ENCODE measurements at places on chromosomes 11 and 22.

DNA sequence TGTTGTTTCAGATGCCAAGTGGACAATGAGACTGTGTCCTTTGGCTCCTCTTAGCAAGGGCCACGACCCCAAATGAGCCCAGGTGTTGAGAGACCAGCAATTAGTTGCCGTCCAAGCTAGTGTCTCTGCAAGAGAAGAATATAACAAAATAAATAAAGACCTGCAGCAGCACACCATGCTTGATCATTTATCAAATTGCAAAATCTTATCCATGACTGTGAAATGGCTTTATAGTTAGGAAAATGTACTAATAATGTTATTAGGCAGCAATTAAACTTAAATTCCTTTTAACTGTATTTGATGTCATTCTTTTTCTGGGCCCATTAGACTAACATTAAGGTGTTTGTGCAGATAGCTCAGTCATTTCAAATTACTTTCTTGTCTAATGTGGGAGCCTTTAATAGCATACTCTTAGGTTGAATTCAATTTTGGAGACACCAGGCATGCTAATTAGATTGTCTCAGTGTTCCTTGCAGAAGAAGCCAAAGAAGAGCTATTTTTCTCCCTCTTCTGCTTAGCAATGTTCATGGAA, 176.1 kb downstream of the RRAS2 start:
- no peak for DNase-seq

- DNase-seq, result no peak
These were observed 5.7 kb upstream of the APOBEC3A start for GRCh38 chr22:38951734-38952133.

DNA sequence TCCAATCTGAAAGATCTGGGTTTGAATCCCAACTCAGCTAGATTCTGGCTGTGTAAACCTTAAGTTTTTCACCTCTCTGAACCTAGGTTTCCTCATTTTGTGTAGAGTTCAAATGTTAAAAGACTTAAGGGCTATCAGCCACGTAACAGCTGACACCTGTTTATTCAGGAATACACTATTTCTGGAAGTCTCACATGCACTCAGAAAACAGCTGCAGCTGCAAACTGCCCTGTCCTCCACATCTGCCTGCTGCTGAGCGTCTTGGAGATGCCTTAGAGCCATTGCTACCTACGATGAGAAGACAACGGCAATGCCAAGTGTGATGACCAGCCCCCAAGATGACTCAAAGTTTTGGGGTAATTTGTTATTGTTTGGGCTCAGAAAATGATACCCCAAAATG, 6.7 kb upstream of the TRIM44 start:
- no peak for DNase-seq

- DNase-seq, result no peak
These were observed 13.0 kb downstream of the TUB start for GRCh38 chr11:8093931-8094575.

- DNase-seq, result no peak
These were observed 1.4 kb upstream of the LIF start for GRCh38 chr22:30247974-30248373.

DNA sequence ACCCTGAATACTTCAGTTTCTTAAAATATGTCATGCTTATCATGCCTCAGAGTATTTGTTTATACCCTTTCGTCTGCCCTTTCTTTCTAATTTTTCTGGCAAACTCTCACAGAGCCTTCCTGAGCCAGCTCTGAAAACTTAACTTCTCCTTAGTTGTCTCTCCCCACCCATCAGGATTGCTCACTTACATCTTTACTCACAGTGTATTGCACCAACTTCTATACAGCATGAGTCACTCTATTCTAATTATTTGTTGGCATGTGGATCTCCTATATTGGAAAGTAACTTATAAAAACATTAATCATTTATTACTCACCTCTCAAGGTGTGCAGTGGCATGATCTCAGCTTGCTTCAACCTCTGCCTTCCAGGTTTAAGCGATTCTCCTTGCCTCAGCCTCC, 114.9 kb downstream of the FANCF start:
- no peak for DNase-seq

DNA sequence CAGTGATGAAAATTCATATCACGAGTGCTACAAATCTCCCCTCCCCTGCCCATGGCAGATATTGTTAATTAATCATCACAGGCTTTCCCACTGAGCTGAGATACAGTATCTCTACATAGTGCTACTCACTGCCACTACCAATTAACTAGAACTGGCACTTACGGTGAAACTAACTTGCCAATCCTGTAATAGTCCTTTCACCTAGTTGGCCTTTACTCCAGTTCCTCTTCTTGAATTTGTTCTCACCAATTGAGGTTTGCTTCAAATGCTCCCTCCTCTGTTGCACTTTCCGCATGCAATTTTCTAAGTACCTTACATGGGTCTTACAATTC, 11.9 kb upstream of the PRRG4 start:
- DNase-seq, result no peak

DNA sequence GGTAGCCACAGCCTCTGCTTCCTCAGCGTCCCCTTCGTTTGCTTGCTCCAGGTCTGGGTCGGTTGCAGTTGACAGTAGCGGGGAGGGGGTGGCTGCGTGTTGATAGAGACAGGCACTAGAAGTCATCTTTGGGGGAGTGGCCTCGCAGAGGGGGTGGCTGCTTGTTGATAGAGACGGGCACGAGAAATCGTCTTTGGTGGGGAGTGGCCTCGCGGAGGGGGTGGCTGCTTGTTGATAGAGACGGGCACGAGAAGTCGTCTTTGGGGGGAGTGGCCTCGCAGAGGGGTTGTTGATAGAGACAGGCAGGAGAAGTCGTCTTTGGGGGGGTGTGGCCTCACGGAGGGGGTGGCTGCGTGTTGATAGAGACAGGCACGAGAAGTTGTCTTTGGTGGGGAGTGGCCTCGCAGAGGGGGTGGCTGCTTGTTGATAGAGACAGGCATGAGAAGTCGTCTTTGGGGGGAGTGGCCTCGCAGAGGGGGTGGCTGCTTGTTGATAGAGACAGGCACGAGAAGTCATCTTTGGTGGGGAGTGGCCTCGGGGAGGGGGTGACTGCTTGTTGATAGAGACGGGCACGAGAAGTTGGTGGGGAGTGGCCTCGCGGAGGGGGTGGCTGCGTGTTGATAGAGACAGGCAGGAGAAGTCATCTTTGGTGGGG, 328.3 kb downstream of the TBC1D22A start:
- no peak for DNase-seq

DNA sequence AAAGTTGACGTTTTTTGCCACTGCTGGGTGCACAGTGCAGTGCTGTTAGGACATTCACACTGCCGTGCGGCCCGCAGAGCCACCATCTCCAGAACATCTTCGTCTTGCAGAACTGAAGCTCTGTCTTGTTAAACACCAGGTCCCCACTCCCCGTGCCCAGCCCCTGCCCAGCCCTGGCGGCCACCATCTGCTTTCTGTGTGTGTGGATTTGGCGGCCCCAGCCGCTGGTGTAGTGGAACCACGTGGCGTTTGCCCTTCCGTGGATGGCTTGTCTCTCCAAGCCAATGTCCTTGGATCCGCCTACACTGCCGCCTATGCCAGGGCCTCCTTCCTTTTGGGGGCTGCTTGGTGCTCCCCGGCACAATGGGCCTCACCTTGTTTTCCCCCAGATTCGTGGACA, 8.2 kb upstream of the MUC5AC start:
- no peak for DNase-seq

- DNase-seq, result no peak
These were observed 84.7 kb downstream of the CDKN1C start for GRCh38 chr11:2800655-2801531.

- no peak for DNase-seq
These were observed 5.1 kb upstream of the TIRAP start for GRCh38 chr11:126277780-126278179.

DNA sequence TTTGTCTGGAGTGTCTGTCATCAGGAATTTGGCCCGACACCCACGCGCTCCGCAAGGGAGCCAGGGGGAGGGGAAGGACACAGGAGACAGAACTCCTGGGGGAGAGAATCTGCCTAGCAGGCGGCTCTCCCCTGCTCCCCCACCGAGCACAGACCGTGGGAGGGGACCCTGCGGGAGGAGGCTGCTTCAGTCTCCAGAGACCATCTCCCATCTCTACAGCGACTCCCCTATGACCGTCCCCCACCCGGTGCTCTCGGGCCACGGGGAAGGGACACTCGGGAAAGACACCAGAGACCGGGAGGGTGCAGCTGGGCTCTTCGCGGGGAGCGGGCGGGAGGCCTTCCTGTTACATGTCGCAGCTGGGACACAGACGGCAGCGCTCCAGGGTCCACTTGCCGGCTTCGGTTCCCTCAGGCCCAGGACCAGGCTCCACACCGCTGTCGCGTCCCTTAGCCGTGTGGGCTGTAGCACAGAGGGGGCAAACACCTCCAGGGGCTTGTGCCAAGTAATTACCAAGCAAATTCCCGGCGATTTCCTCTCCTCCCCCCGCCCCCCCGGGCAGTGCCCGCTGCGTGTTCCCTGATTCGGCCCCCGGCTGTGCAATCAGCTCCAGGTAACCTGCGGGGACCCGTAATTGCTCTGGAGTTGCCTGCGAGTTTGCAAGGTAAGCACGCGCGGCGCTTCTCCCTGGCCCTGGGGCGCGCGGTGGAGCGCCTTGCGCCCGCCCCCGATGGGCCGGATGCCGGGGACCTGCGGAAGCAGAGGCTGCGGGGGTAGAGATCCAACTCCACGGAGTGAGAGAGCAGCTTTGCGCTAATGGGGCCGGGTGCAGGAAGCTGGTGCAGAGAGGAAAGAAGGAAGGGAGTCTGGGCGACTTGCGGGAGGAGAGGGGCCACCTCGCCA, 155.1 kb upstream of the CADM1 start:
- DNase-seq, result no peak

DNA sequence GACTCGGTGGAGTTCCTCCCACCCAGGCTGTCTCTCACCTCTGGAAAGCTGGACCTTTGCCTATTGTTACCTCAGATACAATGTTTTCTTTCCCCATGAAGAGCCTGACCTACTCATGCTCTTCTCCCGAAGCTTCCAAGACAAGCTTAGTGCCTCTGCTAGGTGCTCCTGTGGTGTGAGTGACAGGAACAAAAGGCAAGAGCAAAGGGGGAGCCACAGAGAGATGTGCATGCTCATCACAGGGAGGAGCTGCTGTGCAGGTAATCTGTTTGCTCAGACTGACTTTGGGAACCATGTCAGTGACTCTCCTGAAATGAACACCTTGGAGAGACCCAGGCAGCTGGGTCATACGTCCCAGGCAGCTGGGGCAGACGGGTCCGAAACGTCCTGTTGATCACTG, 53.6 kb upstream of the VSTM5 start:
- DNase-seq, result no peak

DNA sequence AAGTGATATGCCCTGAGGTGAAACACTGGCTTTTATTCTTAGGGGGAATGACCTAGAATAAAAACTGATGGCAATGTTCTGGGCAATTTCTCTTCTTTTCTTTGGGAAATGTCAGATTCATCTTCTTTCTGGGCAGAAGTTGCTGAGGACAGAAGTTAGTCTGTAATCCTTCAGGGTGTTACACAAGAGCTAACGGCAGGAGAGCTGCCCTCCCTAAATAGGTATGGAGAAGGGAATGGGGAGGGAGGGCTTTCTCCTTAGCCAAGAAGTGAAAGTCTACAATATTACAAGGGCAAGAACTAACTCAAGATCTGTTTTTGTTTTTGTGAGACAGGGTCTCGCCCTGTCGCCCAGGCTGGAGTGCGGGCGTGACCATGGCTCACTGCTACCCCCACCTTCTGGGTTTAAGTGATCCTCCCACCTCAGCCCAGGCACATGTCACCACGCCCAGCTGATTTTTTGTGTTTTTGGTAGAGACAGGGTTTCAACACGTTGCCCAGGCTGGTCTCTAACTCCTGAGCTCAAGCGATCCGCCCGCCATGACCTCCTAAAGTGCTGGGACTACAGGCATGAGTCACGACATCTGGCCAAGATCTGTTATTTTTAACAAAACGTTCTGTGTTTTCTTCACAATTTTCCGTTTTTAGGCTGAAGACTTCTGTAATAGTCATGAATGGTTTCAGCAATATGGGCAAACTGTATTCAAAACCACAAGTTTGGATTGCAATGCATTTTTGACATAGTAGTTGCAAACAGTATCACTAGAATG, 7.2 kb downstream of the PIWIL4 start:
- DNase-seq, result no peak

- no peak for DNase-seq
These were observed 57.9 kb downstream of the NOX4 start for GRCh38 chr11:89433278-89433677.

DNA sequence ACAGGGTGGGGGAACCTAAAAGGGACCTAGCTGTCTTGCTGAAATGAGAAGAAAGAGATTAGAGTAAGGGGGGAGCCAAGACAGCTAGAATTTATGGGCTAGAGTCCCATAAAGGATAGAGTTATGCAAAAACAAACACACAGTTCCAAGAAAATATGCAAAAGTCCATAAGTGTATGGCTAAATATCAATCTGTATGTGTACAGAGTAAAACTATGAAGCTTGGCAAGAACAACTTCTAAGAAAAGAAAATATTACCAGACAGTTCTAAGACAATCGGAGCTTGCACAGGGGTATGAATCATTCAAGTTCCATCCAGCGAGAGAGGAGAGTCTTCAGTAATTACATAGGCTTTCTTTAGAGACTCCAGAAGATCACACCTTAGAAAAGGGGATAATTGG, 41.8 kb downstream of the GDPD4 start:
- DNase-seq, result no peak

GRCh38 chr11:66686801-66687750, 9.4 kb upstream of the RBM4B start:
- DNase-seq, result no peak

DNA sequence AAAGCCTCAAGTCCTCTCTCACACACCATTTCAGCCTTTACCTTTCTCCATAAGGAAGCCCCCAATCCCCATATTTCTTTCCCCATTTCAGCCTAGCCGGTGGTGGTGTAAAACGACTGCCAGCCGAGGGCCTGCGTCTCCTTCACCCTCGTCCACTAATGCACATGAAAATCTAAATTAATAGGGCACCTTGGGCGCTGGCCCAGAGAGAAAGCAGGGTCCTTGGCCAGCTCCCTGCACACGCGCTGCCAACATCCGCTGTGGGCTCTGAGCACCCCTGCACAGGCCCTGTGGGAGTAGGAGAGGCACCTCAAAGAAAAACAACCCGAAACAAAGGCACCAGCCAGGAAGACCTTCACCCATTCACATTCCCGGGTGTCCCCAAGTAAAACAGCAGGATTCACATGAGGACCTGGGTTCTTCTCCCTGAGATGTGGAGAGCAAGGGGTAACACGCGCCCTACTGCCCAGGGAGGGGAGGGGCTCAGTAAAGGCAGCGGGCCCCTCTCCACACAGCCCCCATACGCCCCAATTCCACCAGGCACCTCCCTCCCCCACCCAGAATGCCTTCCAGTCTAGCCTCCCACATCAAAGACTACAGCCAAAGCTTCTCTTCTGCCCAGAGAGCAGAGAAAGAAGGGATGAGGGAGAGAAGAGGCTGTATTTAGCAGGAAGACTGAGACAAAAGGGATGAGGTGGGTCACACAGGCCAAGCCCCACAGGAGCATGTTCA, 79.0 kb downstream of the MICAL3 start:
- DNase-seq, result no peak

GRCh38 chr22:35418088-35418487, 18.1 kb downstream of the MCM5 start:
- DNase-seq, result no peak

- DNase-seq, result no peak
These were observed 357.7 kb upstream of the ARHGAP42 start for GRCh38 chr11:100329352-100329751.

GRCh38 chr11:124602193-124602592, 9.0 kb upstream of the PANX3 start:
- no peak for DNase-seq
